ENCODE measurements at places on chromosomes 6 and 20.

GRCh38 chr20:10297684-10298240 lies 79.1 kb downstream of the SNAP25 start:
- DNase-seq: no peak

DNA sequence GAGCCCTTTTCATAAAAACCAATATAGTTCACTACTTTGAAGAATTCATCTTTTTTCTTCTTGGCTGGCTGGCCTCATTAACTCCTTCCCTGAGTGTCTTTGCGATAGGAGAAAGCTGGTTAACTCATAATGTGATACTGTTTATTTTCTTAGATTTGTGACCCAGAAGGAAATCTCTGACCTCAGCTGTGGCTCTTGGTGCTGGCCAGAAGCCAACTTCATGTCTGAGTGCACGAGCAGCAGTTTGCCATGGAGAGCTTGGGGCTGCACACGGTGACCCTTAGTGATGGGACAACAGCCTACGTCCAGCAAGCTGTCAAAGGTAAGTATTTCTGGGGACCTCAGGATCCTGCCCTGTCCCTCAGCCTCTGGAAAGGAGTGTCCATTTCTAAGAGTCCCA lies 16.7 kb upstream of the DEF6 start:
- DNase-seq: no peak

DNA sequence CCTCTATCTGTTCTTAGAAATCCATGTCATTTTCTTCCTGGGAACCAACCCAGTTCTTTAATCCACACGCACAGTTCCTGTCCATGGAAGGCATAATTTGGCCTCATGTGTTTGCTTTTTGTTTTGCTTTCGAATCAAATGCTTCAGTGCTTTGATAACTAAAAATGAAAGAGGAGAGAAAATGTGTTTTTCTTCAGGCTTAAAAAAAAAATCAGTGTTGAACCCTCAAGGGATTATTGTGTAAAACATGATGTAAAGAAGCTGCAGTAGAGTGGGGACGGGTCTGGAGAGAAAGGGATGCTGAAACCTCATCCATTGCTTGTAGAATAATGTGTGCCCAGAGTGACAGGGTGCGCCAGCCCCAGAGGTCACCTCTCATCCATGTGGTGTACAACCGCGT lies 197.5 kb upstream of the JARID2 start:
- DNase-seq: no peak

- DNase-seq: no peak
Observed at GRCh38 chr20:55354720-55355119, 650.6 kb downstream of the CBLN4 start.

DNA sequence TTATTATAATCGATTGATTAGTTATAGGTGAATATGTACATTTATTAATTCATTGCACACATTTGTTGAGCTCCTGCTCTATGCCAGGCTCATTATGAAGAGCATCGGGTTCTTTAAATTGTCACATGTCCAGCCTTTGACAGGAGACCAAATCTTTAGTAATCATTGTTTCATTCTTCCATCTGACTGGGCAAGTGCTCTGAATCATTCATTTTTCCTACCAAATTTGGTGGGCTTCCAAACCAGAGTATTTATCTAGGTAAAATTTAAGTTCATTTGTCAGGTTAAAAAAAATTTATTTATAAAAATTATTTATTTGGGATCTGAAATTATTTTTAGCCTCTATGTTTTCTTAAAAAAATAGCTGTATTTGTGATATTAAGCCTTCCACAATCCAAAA lies 404.9 kb upstream of the MMS22L start:
- DNase-seq: no peak
